ENCODE measurements at places on chromosomes 1 and 21.

DNA sequence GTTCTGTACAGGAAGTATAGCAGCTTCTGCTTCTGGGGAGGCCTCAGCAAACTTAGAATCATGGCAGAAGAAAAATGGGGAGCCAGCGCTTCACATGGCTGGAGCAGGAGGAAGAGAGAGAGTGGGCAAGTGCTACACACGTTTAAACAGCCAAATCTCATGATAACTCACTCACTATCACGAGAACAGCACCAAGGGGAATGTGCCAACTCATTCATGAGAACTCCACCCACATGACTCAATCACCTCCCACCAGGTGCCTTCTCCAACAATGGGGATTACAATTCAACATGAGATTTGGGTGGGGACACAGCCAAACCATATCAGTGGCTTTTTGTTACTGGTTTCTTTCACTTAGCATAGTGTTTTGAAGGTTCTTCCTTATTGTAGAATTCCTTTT lies 138.6 kb downstream of the SYT14 start:
- no peak for DNase-seq

DNA sequence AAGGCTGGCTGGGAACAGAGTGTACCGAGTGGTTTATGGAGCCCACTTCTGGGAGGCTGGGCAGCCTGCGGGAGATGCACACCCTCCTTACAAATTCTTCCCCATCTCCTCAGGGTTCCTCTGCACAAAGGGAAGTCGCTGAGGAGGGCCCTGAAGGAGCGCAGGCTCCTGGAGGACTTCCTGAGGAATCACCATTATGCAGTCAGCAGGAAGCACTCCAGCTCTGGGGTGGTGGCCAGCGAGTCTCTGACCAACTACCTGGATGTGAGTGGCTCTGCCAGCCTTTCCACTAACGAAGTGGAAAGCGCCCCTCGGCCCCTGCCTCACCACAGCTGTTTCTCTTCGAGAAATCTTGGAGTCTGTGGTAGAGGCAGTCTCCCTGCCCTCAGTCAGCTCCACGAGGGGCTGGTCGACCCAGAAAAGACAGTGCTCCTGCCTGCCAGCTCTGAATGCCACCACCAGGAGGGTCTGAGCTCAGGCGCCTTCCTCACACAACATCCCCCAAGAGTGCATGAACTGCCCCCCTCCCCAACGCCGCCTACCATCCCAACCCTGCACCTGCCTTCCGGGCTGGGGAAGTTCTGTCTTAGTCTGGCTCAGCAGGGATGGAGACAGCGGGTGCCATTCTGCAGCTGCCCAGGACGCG lies 31.8 kb downstream of the PROK1 start:
- DNase-seq = no peak

- no peak for DNase-seq
Measured at GRCh38 chr1:226981838-226982237, 41.7 kb downstream of the COQ8A start.

GRCh38 chr1:14876747-14877146 lies 276.8 kb upstream of the TMEM51 start:
- DNase-seq = no peak

- no peak for DNase-seq
Measured at GRCh38 chr21:41318218-41318617, 1.6 kb downstream of the FAM3B start.

DNA sequence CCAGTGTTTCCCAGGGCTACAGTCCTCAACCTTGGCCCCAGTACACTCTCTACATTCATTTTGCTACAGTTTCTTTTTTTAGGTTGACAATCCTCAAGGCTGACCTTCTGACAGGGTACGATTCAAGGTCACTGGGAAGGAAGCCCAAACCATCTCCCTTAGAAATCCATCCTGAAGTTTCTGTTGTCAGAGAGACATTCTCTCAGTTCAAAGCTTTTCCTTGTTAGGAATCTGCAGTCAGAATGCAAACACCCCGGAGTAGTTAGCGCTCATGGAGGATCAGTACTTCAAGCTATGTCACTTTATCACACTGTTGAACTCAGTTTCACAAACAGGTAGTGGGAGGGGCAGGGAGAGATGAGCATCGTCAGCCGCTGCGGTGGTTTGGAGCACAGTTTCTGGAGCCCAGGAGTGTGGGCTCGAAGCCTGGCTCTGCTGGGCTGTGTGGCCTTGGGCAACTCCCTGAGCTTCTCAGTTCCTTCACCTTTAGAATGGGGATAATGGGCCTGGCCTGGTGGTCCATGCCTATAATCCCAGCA lies 4.2 kb downstream of the SLC2A5 start:
- DNase-seq = no peak

- DNase-seq = no peak
Measured at GRCh38 chr1:248897412-248898337, 8.4 kb upstream of the PGBD2 start.

DNA sequence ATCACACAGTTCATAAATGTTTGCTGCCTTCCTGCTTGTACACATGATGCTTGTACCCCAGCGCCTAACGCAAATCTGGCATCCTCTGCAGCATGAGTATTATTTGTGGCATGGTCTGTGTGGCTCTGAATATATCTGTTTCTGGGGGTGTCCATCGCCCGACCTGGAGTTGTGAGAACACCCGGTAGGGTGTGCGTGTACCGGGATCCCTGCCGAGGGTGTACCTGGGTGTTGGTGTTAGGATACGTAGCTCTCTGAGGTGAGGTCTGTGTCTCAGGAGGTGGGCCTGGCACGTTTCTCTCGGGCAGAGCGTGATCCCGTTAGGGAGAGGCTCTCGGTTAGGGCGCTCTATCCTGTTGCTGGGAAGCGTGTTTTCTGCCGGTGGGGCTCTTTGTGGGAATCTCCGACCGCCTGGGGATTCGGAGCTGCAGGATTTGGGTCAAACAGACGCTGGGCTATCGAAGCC lies 10.4 kb upstream of the CDC20 start:
- DNase-seq = peak; percentile 18

DNA sequence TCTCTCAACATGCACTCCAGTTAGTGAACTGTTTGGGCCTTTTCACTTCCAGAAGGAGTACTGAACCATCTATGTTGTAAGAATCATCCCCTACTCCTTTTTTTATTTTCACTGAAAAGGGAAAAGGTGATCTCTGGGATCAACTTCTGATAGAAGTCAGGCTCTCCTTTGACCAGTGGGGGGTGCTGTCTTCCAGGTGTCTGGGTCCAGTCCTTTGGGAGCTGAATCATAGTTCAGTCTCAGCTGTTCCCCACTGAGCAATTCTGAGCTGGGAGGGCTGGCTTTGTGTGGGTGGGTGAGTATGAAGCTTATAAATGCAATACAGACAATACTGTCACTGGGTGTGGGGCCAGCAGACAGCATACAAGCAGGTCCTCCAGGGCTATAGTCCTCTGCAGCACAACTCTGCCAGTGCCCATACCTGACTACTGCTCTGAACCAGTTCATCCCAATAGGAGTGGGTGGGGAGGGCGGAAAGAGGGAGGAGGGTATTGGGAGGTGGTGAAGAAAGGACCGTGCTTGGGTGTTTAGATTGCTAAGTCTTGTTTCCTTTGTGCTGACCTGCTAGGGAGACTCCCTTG lies 12.5 kb upstream of the SARS1 start:
- DNase-seq = peak; percentile 65

GRCh38 chr1:199073166-199073565 lies 434.3 kb downstream of the PTPRC start:
- peak; percentile 67 for DNase-seq

DNA sequence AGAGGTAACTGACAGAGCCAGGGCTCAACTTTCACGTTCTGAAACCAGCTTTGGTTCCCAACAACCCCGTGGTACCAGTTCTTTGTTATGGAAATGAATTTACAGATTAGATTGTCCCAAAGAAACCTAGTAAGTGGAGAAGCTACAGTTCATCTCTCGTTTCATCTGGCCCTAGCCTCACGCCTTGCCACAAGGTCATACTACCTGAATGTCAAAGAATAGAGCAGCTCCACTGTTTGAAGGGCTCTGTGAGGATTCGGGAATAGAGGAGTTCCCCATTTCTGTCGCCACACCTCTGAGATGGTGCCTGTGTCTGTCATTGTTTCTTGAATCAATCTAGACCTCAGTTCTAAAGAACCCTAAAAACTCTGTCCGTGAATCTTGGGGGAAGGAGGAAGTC lies 15.0 kb upstream of the CDC42 start:
- no peak for DNase-seq

- no peak for DNase-seq
Measured at GRCh38 chr1:178461701-178462100, 35.1 kb downstream of the CLEC20A start.

DNA sequence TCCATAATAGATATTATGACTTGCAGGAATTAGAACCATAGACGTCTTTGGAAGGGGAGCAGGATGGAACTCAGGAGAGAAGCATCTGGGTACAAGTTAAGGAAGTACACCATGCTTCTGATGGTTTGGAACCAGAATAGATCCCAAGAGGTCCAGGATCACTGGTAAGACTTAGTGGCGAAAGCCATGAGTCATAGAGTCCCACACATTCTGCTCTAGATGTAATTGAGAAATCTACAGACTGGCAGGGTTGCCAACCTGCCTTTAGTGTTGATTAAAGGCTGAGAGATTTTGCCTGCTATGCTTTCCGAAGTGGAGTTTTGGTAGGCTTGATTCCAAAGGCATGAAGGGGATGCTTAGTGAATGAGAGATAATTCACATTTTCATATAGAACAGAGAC lies 57.1 kb upstream of the C1orf87 start:
- peak; percentile 62 for DNase-seq

- DNase-seq = no peak
Measured at GRCh38 chr21:19541602-19542001, 1138.0 kb upstream of the TMPRSS15 start.

DNA sequence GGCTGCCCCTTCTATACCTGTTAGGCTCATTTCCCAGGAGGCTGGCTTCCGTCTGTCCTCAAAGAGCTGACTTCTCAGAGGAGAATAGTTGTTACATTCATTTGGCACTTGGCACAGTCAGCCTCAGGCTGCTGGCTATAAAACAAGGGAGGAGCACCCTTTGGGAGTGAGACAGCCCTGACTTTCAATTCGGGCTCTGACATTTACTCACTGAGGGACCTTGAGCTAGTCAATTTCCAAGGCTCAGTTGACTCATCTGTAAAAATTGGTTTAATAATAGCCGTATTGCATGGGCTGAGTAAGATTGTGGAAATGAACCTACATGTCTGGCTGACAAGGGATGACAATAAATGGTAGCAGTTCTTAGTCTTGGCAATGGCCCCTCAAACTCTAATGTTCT lies 13.7 kb downstream of the ALX3 start:
- peak; percentile 81 for DNase-seq

GRCh38 chr1:248906753-248907661 lies 972 bp downstream of the PGBD2 start:
- DNase-seq = no peak

GRCh38 chr1:222898191-222898527 lies 83.3 kb downstream of the DISP1 start:
- no peak for DNase-seq

GRCh38 chr1:77732090-77732489 lies 27.6 kb downstream of the USP33 start:
- no peak for DNase-seq

DNA sequence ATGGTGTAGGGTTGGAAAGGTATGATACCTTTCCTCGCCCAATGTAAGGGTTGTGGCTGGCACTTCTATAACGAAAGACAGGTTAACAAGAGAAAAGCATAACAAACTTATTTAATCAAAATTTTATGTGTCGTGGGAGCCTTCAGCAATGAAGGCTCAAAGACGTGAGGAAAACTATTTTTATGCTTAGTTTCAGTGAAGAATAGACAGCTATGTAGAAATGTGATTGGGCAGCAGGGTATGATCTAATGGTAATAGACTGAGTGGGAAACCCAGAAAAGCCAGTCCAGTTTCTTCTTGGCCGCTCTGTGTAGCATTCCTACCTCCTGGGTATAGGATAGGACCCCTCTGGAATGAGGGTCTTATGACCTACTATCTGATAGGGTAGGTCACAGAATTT lies 464.7 kb downstream of the ADGRL2 start:
- DNase-seq = no peak

DNA sequence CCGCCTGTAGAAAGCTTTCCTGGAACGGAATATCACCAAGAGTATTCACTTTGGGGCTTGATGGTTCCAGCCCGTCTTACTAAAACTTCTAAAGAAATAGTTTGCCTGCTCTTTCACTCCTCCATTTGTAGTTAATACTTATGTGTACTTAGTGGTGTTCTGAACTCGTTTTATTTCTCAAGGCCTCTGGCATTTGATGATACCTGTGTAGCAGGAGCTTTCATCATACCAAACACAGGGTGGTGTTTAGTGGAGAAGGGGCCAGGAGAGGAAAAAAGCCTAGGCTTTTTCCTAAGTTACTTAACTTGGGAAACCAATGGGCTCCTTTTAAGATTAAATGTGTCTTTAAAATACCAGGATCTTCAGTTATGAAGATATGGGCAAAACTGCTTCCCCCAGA lies 74.3 kb downstream of the RPS6KA1 start:
- DNase-seq = no peak

GRCh38 chr1:154609398-154610380 lies 1.7 kb upstream of the ADAR start:
- peak; percentile 39 for DNase-seq

GRCh38 chr21:42234464-42235241 lies 15.7 kb downstream of the ABCG1 start:
- DNase-seq = peak; percentile 9

- DNase-seq = peak; percentile 37
Measured at GRCh38 chr1:202967684-202968281, 726 bp upstream of the CYB5R1 start.

DNA sequence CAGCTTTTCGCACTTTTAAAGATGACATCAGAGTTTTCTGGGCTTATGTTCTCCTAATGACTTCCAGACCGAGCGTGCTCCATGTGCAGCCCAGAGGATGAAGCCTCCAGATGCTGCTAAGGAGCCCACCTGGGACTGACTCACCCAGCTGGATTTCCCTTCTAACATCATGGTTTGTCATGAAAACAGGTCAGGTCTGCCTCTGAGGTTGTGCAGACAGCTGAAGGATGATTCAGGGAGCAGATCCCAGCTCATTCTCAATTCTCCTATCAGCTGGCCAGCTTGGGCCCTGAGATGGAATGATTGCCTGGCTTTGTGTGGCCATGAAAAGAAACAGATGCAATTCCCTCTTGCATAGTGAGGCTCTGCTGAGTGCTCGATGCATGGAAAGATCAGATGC lies 123.9 kb upstream of the DUSP10 start:
- DNase-seq = peak; percentile 64
